ENCODE measurements at places on chromosomes 1 and 21.

GRCh38 chr1:50110656-50111055 lies 1.9 kb downstream of the ELAVL4 start:
- DNase-seq, result no peak

- DNase-seq, result peak; percentile 89
Measured at GRCh38 chr1:45266151-45266801, 59.9 kb upstream of the ZSWIM5 start.

DNA sequence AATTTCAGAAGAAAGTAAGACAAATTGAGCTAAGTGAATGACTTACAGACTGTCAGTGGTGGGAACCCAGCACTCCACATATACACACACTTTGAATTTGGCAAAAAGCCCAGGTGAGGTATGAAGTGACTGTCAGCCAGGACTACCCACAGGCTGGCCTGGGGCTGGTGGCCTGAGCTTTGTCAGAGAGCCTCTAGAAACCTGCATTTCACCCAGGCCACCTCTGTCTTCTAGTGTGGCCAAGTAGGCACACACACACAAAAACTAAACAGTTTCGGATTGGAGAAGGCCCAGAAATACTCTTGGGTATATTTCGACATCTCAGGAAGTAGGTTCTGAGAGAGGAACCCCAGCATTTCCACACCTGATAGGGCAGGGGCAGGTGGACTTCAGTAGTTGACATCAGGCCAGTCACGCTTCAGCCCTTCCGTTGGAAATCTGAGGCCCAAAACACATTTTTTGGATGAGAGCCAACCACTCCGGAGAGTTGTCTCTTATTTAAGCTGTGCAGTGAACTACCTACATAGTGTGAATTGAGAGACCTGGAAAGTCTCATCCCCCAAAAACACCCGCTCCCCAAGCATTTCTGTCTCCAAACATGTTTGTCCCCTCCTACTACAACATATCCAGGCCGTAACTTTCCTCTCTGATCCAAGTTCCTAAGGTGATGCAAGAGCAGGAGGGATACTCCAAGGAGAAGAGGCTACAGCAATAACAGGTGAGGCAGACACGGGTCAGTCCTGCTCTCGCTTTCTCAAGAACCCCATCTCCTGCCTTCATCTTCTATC lies 167.2 kb upstream of the PROX1 start:
- no peak for DNase-seq

DNA sequence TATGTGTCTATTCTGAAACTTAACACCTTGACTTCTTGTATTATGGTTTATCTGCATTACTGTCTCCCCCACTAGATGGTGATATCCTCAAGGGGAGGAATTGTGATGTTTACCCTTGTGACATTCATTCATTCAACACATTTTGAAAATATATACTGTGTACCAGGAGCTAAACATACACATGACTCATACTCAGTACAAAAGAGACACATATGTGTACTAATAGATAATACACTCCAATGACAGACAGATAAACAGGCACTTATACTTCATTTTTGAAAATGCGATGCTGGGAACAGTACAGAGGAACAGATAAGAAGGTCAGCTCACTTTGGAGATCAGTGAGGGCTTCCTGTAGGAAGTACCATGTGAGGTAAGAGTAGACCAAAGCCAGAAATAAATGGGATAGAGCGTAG lies 8.9 kb upstream of the RAB3GAP2 start:
- DNase-seq, result peak; percentile 14

DNA sequence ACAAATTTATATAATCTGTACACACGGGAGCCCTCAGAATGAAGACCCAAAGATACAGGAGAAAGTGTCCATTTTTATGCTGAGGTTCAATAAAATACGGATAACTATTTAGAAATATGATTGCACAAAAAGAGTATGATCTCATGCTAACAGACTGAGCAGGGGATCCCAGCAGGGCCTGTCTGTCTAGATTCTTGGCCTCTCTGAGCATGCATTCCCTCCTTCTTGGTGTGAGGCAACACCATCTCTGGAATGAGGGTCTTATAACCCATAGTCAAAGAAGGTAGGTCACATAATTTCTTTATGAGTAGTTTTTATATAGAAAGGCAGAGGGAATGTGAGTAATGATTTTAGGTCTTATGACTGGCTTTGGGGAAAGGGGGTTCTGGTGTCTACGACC lies 5.4 kb downstream of the PRMT6 start:
- no peak for DNase-seq

GRCh38 chr1:100606438-100606837 lies 68.5 kb downstream of the GPR88 start:
- peak; percentile 44 for DNase-seq

DNA sequence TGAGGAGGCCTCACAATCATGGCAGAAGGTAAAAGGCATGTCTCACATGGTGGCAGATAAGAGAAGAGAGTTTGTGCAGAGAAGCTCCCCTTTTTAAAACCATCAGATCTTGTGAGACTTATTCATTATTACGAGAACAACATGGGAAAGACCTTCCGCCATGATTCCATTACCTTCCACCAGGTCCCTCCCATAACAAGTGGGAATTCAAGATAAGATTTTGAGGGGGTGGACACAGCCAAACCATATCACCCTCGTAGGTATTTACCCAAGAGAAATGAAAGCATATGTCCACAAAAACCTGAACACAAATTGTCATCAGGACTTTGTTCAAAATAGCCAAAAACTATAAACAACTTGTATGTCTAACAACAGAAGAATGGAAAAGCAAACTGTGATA lies 45.9 kb upstream of the TENT5C start:
- DNase-seq, result no peak

- peak; percentile 80 for DNase-seq
Measured at GRCh38 chr1:219092206-219092605, 81.5 kb upstream of the LYPLAL1 start.

- DNase-seq, result no peak
Measured at GRCh38 chr1:37761416-37762095, 3.4 kb downstream of the EPHA10 start.

GRCh38 chr21:36015045-36015444 lies 45.3 kb downstream of the SETD4 start:
- no peak for DNase-seq

DNA sequence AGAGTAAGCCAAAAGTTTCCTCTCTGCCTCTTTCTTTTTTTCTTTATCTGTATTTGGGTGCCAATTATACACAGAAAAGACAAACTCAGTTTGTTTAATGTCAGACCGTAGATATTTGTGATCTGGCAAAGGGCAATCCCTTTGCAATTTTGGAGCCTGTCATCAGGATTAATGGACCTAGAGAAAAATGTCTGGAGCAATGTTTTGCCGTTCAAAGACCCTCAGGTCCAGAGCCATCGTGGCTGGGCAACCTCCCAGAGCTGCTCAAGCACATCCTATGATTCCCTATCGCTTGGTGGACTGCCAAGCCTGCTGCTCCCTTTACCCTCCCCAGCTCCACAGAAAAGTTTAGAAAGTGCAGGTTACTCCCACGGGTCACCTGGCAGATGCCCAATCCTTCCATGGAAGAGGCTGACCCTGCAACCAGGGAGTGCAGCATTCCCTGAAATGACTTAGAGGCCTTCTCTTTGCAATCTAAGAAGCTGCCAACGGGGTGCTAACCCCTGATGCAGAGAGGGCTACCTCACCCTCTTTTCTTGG lies 112.5 kb upstream of the NGF start:
- DNase-seq, result no peak

DNA sequence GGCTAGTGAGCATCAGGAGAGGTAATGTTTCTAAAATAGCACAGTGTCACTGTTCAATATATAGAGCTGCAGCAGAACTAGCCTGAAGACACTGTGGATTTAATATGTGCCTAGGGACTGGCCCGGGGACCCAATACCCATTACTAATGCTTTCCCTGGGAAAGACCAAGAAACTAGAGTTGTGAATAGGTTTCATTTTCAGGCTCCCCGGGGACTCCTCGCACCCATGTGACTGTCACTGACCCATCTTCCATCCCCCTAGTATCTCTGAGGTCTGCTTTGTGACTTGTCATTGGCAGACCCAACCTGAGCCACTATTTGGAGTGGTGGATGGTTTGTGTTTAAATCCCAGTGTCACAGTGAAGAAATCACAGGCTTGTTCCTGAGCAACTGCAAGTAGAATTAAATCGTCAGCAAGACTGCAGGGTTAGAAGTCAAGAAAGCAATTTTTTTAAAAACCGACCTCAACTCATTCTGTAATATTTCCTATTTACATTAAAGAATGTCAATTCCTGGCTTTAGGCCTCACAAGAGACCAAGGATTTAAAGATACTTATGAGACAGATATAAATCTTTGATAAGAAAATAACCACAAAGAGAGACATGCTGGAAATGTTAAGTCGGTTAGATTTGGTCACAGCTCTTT lies 130.0 kb upstream of the TNR start:
- no peak for DNase-seq

DNA sequence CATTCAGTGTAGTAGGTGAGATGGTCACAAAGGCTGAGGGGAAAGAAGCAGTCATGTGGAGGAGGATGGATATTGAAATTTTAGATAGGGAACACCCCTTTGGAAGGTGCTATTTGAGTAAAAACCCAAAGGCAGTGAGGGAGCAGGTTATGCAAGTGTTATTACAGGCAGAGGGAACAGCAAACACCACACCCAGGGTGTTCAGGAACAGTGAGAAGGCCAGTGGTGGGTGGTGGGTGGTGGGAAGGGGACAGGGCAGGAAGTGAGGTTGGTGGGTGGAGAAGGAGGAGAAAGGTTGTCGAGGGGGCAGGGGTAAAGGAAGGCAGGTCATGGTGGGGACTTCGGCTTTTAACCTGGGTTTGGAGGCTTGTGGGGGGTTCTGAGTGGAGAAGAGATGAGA lies 39.2 kb upstream of the SCMH1 start:
- no peak for DNase-seq

DNA sequence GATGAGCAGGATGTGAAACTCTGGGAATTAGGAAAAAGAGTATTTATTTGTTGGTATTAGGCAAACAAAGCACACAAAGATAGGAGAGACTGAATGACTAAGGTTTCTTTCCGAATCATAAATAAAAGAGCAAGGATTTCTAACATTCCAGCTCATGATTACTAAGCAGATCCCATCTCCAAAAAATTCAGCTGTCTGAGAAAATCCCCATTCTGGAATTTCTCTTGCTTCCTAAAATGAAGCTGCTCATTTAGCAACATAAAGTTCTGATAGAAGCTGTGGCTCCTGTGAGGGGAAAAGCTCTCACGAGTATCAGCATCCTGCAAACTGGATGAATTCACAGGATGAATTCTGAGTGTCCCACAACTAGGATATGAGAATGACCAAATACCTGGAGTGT lies 6.7 kb upstream of the SH2D5 start:
- DNase-seq, result peak; percentile 59

DNA sequence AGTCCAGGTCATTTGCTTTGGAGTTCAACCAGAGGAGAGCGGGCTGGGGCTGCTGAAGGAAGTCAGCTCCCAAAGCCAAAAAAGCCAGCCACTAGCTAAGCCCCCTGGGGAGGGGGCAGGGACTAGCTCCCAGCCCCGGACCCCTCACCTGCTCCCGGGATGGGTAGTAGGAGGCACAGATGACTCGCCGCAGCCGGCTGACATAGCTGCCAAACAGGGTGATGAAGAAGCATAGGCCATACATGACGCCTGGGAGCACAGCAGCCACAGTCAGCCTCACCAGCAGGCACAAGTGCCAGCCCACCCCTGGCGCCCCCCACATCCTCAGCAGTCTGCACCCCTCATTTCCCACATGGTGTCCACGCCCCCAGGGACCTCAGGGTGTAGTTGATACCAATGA lies 7.4 kb downstream of the DCST2 start:
- no peak for DNase-seq

DNA sequence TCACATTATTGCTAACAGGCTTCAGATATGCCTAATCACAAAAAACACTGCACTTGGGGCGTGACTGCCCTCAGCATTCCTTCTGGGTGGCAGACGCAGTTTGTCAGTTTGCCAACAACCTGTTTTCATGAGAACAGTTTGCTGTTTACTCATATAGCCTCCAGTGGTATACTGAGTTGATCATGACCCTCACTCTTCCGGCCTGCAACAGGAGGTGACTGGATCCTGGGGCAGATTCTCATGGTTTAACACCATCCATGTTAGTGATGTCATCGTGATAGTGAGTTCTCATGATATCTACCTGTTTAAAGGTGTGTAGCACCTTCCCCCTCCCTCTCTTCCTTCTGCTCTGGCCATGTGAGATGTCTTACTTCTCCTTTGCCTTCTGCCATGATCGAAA lies 555.2 kb downstream of the PLPP3 start:
- DNase-seq, result no peak

DNA sequence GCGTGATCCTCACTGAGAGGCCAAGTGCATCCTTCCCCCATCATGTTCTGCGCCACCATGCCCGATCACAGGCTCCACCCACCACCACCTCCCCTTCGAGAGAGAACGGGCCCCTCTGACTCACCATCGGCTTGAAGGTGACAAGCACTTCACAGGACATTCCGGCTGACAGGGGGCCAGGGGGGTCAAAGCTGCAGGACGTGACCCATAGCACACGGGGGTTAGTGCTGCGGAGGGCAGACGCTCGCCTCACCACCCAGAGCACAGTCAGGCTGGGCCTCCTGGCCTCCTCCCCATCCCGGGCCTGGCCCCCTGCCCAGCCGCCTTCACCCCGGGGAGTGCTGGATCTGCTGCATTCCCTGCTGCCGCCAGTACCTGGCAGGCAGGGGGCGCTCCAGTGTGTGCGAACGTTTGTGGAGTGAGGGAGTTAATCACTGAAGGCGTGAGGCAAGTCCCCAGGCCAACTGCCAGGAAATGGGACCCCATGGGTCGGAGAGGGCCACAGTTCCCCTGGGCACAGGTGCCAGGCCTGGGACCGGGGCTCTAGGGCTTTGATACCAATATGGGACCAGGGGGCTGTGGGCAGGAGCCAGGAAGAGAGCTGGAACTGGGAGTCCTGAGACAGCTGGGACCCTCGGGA lies 40.9 kb upstream of the TMEM52 start:
- DNase-seq, result peak; percentile 37

DNA sequence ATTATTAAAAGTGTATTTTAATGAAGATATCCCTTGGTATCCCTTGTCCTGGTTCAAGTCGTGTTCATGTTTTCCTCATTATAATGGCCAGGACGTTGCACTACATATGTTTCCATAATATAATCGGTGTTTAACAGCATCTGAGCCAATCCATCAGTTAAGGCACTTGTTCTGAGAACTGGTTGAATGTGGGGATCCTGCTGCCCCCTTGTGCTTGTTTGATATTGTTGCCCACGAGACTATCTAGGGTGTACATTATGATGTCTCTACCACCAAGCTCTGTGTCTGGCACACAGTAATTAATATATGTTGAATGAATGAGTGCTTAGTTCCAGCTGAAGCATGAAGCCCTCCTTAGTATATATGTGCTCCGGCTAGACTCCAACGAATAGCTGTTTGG lies 193.0 kb downstream of the CACNA1E start:
- no peak for DNase-seq

GRCh38 chr21:33668180-33668579 lies 25.9 kb downstream of the ITSN1 start:
- no peak for DNase-seq

GRCh38 chr1:180953291-180954004 lies 40.8 kb downstream of the KIAA1614 start:
- DNase-seq, result no peak

DNA sequence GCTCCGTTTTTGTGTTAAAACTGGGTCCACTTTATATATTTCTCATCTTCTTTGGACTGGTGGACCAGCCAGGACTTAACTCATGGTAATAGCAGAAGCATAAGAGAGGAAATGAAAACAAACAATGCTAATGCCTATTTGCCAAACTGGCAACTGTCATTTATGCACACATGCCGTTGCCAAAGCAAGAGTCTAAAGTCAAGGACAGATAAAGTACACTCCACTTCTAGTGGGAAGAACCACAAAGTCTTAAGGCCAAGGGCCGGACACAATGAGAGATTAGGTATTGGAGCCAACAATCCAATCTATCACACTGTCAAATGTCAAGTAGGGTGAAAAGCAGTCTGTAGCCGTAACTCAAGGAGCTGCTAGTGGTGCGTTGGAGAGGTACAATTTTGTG lies 157.7 kb downstream of the LYPLAL1 start:
- no peak for DNase-seq
